ENCODE measurements at places on chromosomes 5 and 9.
A peak's percentile ranks its signal among the peaks of the same experiment; 100 is the strongest.

GRCh38 chr5:137688210-137688840 lies 47.6 kb downstream of the KLHL3 start:
- DNase-seq = no peak

GRCh38 chr9:33446240-33446945 lies 1.0 kb downstream of the AQP3 start:
- no peak for DNase-seq

DNA sequence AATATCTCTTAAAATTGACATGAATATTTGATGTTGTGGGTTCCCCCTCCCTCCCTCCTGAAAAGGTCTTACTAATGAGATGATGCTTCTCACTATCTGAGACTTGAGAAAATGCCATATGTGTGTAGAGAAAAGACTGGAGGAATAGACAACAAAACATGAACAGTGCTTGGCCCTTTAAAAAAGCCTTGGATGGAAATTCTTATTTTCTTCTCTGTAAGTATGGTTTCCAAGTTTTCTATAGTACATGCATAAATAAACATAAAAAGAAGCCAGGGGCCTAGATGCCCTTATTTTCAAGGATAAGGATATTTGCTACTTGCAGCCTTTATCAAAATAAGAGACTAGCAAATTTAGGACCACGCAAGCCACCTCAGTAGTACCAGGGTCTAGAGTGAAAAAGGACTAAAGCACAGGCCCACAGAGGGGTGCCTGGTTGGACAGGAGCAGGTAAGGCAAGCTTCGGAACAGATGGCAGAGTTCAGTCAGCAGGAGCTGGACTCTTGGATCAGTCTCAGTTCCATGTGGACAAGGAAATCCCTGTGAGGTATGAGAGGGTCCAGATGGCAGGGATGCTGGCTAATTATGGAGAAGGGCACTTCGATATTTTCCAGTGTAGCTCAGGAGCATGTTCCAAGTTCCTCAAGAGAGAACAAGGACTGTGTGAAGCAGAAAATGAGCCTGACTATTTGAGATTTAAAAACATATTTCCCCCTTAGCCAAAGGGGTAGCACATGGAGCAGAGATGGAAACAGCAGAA lies 4.6 kb upstream of the ANP32B start:
- peak; percentile 40 for DNase-seq

- no peak for DNase-seq
Measured at GRCh38 chr5:123511290-123511647, 708 bp upstream of the CSNK1G3 start.

DNA sequence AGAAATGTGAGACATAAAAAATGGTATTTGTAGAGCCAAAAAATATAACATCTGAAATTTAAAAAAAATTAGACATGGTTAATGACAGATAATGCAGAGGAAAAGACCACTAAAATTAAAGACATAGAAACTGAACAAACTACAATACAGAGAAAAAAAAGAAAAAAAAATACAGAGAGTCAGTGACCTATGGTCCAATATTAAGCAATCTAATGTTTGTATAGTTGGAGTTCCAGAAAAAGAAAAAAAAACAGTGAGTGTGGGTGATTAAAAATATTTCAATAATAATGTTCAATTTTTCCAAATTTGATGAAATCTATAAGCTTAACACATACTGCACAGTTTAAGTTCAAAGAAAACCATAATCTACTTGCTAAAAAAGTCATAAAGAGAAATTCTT lies 207.6 kb downstream of the MPDZ start:
- DNase-seq = no peak

GRCh38 chr9:26033336-26033735 lies 355.1 kb upstream of the TUSC1 start:
- no peak for DNase-seq

GRCh38 chr9:22693156-22693555 lies 246.5 kb downstream of the DMRTA1 start:
- no peak for DNase-seq

- DNase-seq = no peak
Measured at GRCh38 chr5:175544108-175544511, 65.8 kb downstream of the SFXN1 start.

GRCh38 chr9:96078897-96079490 lies 203.5 kb downstream of the ERCC6L2 start:
- DNase-seq = no peak

DNA sequence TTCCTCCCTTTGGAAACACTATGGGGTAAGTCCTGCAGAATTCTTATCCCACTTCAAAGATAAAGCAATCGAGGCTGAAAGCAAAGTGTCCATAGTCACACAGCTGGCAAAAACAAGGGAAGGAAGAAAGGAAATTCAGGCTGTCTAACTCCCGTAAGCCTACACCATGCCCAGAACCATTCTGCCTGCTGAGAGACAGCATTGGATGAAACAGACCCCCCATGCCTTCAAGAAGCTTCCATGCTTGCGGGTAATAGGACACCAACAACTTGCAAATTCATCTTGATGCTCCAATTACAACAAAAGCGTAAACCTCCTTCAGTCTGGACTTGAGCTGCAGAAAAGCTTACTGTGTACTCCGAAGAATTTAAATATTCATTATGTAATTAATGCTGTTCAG lies 181.1 kb upstream of the WWC1 start:
- DNase-seq = no peak

DNA sequence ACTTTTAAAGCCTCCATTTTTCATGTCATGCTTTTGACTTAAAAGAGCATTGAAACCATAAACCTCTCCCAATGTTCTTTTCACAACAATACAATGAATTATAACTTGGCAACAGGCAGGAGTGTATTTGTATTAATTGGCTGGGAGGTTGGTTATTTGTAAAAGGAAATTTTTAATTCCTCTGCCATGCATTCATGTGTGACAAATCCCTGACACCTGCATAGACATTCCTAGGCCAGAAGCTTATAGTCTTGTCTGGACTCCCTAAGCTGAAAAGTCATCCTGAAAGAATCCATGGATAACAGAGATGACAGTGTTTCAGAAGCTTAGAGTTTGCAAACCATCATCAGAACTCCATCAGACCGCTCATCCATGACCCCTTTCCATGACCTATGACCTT lies 76.3 kb upstream of the PTGER4 start:
- DNase-seq = no peak

- no peak for DNase-seq
Measured at GRCh38 chr9:86765746-86766430, 181.4 kb downstream of the GAS1 start.

- DNase-seq = peak; percentile 80
Measured at GRCh38 chr5:112995764-112996618, 19.4 kb downstream of the DCP2 start.

DNA sequence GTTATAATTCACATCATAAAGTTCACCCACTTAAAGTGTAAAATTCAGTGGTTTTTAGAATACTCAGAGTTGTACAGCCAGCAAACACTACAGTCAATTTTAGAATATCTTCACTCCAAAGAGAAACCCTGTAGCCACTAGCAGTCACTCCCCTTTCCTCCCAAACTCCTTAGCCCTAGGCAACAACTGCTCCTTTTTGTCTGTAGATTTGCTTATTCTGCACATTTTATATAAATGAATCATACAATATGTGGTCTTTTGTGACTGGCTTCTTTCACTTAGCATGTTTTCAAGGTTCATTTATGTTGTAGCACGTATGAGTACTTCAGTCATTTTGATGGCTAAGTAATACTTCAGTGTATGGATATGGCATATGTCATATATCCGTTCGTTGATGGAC lies 38.7 kb downstream of the TGFBR1 start:
- no peak for DNase-seq

- DNase-seq = no peak
Measured at GRCh38 chr9:135186248-135187164, 99.0 kb downstream of the OLFM1 start.

GRCh38 chr5:147690595-147690994 lies 91.9 kb downstream of the JAKMIP2 start:
- DNase-seq = no peak

DNA sequence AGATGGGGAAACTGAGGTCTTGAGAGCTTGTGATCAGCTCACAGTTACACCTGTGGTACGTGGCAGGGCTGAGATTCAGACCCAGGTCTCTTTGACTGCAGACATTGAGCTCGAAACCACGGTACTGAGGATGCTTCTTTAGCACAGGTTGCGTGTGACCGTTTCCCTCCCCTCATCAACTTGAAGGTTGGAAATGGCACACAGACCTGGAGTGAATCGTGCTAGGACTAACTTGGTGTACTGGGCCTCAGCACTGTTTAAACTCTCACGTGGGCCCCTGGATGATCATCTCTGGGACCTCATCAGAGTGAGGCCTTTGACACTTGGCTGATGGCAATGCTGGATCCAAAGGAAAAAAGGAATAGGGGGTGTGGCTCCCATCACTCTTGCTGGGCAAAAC lies 106.0 kb downstream of the MVB12B start:
- no peak for DNase-seq

- DNase-seq = no peak
Measured at GRCh38 chr9:73154722-73155121, 3.1 kb downstream of the ANXA1 start.

- DNase-seq = no peak
Measured at GRCh38 chr5:149273950-149274349, 2.3 kb downstream of the AFAP1L1 start.

- no peak for DNase-seq
Measured at GRCh38 chr5:154486427-154486866, 8.4 kb upstream of the HAND1 start.

- no peak for DNase-seq
Measured at GRCh38 chr9:36690412-36691168, 117.9 kb downstream of the MELK start.

GRCh38 chr5:138755084-138755748 lies 2.0 kb downstream of the CTNNA1 start:
- DNase-seq = no peak

- DNase-seq = no peak
Measured at GRCh38 chr9:83067579-83067978, 4.6 kb upstream of the RASEF start.

Data from glutamatergic neuron (in vitro differentiated cells).